Activated gamma-delta T cell treated with anti-CD3 and anti-CD28 coated beads, Interleukin-2, amount 50 U/mL, for 16 hours (primary cell): ENCODE measurements at places on chromosomes 16 and 17.

GRCh38 chr17:6035801-6036394 is 34.3 kb upstream of the WSCD1 start:
- DNase-seq: no peak

- no peak for DNase-seq
These were observed 223.2 kb downstream of the C16orf78 start for GRCh38 chr16:49596648-49597291.

GRCh38 chr16:4606354-4606753 is 8.3 kb downstream of the UBALD1 start:
- DNase-seq: no peak

- DNase-seq: no peak
These were observed 2.1 kb downstream of the XYLT1 start for GRCh38 chr16:17468611-17469010.

DNA sequence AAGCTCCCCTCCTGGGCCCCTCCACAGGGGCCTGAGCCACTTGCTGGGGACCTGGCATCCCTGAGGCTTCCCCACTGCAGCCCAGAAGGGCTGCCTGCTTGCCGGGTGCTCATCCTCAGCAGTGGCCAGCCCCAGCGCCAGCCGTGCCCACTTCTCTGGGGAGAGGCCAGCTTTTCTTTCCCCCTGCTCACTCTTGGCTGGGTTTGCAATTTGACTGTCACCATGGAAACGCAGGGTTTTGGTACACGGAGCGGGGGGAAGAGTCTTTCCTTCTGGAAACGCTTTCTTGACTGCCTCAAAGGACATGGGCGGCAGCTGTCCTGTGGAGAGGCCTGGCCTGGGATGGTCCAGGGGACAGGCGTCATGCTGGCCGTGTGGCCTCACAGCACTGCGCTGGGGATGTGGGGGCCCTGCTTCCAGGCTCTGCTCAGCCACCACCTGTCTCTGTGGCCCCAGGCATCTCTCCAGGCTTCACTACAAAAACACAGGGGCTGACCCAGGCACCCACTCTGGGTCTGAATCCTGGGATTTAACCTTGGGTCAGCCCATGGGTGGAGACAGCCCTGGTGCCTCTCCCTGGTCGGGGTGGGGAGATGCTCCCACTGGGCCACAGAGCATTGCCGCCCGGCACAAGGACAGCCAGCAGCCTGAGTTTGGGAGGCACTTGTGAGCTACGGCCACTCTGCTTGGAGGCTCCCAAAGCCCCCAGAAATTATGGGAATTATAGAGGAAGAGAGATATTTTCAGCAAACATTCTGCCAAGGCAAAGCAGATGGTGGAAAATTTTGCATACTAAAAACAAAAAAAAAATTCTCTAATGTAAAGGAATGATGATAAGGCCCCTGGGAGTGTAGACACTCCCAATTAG is 45.9 kb upstream of the DOC2B start:
- no peak for DNase-seq
